Stimulated activated CD8-positive, alpha-beta memory T cell treated with anti-CD3 and anti-CD28 coated beads, Interleukin-4, amount 100 ng/mL, for 1 hour (primary cell): ENCODE measurements at places on chromosomes 16 and 17.

DNA sequence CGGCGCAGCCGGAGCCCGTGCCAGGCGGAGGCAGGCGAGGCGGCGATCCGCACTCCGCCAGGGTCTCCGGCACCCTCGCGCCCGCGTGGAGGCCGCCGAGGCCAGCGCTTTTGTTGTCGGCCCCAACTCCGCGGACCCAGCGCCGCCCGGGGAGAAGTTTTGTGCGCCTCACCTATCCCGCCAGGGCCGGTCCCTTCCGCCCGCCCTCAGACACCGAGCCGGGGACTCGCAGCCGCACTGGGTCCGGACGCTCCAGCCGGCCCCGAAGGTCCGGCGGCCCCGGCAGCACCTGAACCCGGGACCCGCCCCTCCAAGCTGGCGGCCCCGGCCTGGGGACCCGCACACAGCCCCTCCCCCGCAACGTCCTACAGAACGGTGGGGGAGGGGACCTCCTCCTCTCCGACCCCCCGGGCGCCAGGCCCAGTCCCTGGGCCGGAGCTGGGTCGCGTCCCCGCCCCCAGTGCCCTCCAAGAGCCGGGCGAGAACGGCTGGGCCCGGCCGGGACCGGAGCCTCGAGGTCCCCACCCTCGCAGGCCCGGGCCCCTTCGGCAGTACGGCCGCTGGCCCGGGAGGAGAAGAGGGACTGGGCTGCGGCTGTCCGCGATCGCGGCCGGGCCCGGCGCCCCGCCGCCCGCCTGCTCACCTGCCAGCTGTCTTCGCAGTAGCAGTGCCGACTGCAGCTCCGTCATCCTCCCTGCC is 698 bp downstream of the UBE2G1 start:
- DNase-seq, result peak; percentile 3

DNA sequence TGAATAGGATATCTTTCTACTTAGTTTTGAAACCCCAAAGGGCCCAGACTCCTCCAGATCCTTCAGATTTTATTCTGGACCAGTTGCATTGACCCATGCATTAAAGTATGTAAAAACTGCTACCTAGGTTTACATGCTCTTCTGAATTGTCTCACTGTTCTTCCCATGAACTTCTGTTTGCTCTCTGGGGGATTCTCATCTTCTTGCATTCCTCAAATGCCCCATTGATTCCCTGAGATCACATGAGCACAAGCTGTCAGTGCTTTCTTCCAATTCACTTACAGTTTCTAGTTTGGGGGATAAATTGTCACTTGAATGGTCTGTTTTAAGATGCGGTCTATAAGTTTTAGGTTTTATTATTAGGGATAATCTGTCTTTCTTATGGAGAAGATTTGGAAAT is 188.9 kb upstream of the KIF2B start:
- no peak for DNase-seq

DNA sequence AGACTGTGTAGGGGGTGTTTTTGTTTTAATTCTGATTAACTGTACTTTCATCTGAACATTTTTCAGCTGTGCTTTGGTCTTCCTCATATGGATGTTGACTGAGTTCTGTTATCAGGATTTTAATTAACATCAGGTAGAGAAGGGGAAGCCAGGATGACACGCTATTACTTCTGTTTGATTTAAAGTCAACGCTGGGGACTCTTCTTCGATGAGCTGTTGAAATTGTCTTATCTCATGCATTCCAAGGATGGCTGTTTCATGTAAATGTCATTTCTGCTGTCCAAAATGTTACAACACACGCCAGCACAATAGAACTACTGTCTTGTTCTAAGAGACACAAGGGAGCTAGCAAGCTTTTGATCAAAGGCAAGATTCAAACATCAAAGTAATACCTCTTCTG is 263.3 kb upstream of the CDH5 start:
- no peak for DNase-seq

GRCh38 chr17:48429638-48430586 is at the start of gene SKAP1:
SKAP1 (minus strand) TSS chr17:48430214.
- peak; percentile 34 for DNase-seq

- DNase-seq, result no peak
These were observed 7.5 kb downstream of the NME3 start for GRCh38 chr16:1763521-1764511.

DNA sequence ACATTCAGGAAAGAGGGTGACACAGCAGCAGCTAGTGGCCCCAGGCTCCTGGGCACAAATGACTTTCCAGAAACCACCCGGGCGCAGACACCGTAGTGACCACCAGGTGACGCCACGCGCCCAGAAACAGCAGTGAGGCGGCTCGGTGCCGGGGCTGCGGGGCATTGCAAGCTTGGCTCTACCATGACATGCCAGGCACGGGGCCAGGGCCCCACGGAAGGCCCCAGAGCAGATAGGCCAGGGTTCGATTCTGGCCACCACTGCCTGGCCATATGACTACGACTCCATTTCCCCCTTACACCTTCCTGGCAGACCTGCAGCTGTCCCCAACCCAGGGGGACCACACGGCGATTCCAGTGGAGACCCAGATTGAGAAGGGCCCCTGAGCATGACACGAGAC is 6.7 kb downstream of the RHBDF1 start:
- peak; percentile 69 for DNase-seq

GRCh38 chr17:15918661-15919259 is 26.2 kb upstream of the ADORA2B start:
- no peak for DNase-seq

DNA sequence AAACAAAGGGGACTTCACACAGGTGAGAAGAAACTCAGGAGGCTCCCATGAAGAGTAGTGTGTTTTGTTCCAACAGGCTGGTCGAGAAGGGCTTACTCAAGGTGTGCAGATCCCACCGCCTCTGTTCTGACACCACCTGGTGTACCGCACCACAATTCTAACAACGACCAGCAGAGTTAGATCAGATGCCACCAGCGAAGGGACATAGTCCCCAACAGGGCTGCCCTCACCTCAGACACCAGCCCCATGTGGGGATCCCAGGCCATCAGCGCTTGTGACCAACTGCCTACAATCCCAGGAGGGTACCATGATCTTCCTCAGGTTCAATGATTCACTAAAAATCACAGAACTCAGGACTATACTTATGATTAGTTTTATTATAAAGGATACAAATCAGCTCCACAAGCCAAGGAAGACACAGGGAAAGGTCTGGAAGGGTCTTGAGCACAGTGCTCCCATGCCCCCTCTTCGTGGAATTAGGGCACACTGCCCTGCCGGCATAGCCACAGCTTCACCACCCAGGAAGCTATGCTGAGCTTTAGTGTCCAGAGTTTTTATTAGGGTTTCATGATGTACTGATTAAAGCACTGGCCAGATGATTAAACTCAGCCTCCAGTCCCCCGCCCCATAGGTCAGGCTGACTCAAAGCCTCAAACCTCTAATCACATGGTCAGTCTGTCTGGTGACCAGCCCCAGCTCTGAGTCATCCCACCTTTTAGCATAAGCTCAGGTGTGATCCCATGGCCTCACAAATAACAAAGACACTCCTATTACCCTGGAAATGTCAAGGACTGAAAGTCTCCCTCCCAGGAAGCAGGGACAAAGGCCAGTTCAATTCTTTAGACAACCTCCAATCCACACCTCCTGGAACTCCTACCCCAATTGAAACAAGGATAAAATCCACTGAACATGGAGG is 26.0 kb downstream of the TRIM25 start:
- no peak for DNase-seq

DNA sequence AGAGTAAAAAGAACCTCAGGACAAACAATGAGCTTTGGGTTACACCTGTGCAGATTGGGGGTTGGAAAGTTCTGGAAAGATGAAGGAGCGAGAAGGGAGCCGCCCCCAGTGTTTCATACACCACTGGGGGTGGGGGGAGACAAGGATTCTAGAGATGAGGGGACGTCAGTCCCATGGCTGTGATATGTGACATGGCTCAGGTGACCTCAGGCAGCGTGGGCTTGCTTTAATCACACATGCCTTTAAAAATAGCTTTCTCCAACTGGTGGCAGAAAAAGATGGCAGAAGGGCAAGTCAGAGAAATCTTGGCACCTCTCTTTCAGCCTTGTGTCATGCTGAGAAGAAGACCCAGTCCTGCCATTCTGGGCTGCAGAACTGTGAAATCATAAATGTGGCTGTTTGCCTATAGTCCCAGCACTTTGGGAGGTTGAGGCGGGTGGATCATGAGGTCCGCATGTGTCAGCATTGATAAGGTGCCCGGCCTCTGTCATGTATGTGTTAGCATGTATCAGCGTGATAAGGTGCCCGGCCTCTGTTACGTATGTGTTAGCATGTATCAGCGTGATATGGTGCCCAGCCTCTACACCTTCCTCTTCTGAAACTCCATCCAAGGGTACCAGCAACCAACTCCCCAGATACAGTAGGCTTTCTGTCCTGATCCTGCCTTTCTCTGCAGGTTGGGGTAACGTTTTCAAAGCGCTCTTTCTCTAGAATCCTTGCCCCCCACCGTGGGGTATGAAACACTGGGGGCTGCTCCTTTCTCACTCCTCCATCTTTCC is 25.0 kb downstream of the WIPI1 start:
- DNase-seq, result no peak

GRCh38 chr17:37742116-37742761 is 2.6 kb downstream of the HNF1B start:
- no peak for DNase-seq

- no peak for DNase-seq
These were observed 1.5 kb upstream of the ZNHIT3 start for GRCh38 chr17:36485027-36485426.

DNA sequence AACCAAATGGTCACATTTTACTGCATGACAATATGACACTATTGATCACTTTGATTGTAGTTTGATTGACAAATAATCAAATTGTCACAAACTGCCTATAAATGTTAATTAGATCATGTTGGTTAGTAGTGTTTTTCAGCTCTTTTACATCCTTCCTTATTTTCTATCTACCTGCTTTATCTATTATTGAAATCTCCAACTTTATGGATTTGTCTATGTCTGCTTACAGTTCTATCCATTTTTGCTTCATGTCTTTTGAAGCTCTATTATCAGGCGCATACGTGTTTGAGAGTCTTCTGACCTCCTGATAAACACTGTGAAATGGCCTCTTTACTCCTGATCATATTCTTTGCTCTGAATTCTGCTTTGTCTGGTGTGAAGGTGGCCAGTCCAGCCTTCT is 83.2 kb upstream of the GNG13 start:
- no peak for DNase-seq

DNA sequence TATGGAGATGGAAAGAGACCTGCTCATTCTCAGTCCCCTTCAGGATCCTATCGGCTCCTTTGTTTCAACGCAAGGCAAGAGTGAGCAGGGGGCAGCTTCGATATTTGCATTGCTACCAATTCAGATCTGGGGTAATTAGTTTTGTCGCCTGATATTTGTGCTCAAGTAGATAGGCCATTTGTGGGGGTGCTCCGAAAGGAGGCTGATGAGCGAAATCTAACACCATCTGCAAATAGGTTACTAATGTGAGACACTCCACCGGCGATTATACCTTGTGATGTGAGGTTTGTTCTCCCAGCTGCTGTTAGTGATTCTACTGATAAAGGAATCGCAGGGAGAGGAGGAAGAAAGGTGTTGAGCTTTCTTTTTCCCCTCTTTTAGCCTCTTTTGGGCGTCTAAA is 31.5 kb downstream of the WSCD1 start:
- no peak for DNase-seq

- no peak for DNase-seq
These were observed 96.5 kb downstream of the ABCC1 start for GRCh38 chr16:16045879-16046278.

DNA sequence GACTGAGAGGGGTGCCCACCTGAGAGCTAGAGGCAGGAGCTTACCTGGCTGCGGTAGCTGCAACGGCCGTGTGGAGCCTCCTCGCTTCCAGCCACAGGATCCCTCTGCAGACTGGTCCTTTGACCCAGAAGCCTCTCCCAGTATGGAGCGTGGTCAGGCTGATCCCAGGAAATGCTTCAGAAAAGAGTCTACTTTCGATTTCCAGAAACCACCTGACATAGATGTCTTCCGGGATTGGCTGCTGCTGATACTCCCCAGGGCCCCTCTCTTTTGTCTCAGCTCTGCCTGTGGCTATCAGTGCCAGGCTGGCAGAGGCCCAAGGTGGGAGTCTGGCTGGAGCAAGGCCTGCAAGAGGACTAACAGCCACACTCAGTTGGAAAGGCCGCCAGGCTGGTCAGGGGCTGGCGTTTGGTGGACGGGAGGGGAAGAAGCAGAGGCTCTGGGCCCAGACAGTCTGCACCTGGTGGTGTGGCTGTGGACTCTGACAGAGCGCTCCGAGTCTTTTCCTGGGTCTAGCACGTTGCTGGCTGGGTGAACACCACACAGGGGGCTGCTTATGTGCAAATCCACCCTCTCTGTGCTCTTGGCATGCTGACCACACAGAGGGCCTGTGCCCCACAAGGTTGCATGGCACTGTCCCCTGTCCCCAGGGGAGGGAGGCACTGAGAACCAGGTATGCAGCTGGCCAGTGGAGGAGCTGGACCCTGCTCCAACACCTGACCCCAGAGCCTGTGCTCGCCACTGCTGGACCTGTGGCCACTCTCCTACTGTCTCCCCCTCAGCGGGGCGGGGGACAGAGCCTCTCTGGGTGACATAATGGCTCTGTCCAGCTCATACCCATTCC is at the start of gene LGALS3BP:
LGALS3BP (minus strand) TSS at position 144 of the 844 bp plus-strand sequence. CDS start 2,732 bp downstream, outside the sequence.
- no peak for DNase-seq
